ENCODE measurements at places on chromosomes 2 and 18. TPM values are rescaled to one million over a fixed set of nuclear protein-coding genes. Genes with fewer than 3 reads are reported as not detected.

Gene XDH
- not detected for total RNA-seq

DNA sequence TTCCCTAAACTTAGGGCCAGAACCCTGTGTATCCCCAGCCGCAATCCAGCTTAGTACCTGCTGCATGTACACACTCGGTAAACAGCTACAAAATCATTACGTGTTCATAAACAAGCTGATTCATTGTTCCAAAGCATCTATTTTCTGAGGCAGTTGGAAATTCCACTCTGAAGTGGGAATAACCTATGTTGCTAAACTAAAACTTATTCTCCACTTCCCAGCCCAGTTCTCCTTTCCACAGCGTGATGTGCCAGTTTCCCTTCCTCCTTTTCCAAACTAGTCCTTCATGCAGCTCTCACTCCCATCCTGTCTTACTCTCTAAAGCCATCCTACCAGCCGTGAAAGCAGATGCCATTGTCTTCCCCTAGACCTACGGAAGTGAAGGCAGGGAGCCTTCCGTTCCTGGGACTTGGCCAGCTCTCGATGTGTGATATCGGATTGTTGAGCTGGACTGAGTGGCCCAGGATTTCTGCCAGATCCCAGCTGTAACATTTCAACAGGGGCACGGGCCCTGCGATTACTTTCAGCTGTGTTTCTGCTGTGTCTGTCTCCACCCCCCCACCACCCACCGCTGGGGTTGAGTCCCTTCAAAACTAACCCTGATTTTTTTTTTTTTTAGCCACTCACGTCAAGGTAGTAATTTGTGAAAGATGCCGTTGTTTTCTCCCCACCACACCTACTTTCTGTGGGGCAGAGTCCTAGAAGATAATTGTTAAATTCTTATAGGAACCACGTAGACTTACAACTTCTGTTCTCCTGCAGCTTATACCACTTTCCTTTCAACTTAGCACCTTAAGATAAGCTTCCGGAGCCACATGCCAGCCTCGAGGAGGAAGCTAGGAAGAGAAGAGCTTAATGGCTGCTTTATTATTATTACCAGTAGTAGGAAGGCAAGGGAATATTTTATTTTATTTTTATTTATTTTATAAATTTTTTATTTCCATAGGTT, 100.9 kb downstream of the CRIM1 start:
- DNase-seq = no peak

Gene NGEF
- not detected for total RNA-seq

GRCh38 chr2:239138610-239139009, 262.2 kb downstream of the HDAC4 start:
- no peak for DNase-seq

Gene TMEM198
- total RNA-seq = 0.49 TPM

DNA sequence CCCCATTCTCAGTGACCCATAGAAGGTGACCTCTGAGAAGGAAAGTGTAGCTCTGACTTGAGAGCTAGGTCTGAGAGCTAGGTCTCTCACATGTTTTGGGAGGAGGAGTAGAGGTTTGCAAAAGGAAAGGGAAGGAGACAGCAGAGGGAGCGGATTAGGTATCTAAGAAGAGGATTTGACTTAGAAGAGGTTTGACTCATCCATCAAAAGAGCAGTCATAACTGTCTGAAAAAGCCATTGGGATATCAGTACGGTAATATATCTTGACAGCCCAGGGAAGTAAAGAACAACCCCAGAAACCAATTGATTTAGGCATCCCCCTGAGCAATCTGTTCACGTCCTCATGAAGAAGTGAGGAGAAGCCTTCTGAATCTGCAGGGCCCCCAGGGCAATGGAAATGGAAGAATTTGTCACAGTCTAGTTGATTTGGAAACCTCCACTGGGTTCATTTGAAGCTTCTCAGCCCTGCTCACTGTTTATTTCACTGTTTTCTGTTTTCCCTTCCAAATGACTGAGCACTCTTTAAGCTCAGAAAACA, 19.3 kb downstream of the OXER1 start:
- DNase-seq = no peak

DNA sequence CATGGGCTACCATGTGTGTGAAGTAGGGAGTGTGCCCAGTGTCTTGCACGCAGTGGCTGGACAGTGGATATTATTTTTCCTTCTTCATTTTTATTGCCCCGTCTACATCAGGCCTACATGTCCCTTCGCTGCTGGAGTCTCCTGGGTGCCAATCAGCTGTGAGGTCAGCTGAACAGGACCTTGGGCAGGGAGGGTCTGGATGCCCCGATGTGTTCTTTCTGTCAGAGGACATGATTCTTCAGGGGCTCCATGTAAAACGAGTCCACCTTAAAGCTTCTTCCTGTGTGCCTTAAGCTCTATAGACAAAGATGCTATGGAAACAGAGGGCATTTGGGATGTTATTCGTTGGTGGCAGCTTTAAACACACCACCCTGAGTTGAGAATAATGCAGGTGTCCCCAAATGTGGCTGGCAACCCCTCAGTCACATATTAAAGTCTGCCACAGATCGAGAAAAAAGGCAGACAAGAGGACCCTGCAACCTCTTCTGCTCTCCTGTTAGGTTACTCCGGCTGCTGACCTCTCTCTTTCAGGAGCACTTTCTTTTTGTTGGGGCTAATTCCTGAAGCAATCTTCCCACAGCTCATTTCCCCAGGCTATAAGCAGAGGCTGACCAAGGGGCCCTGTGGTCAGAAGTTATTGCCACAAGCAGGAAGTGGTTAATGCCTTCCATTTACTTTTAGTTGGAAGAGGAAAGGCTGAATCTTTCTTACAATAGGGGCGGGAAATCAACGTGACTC, 20.0 kb downstream of the GREB1 start:
- no peak for DNase-seq

GRCh38 chr18:61845197-61845596, 47.6 kb downstream of the RNF152 start:
- DNase-seq = no peak
